Common myeloid progenitor, CD34-positive (primary cell): ENCODE measurements at places on chromosomes 1 and 21.

GRCh38 chr1:159675046-159675445, 39.3 kb downstream of the CRP start:
- no peaks in the 10 kb centered on the region for H3K27me3 ChIP-seq
- no peak overlapping the region for H3K27ac ChIP-seq
- H3K36me3 ChIP-seq: no peaks in the 10 kb centered on the region
- DNase-seq: no peak
- no peak overlapping the region for H3K4me3 ChIP-seq
- H3K4me1 ChIP-seq: no peaks in the 10 kb centered on the region

DNA sequence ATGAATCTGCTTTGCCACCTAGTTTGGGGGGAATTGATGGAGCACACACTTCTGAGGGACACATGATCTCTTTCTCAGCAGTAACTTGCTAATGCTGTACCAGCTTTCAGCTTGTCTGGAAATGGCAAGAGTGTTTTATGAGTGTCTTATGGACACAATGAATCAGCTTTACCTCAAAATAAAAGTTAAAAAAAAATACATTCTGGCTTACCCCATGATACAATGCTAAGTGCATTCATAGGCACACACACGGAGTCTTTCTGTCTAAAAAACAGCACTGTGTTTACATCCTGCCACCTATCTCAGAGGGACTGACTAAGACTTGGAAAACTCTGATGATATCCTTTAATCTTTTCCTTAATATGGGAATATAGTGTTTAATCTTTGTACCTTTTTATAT, 455.5 kb upstream of the ADAMTS5 start:
- H3K4me3 ChIP-seq: no peak overlapping the region
- no peaks in the 10 kb centered on the region for H3K36me3 ChIP-seq
- no peak for DNase-seq
- H3K4me1 ChIP-seq: no peaks in the 10 kb centered on the region
- H3K27ac ChIP-seq: no peak overlapping the region

DNA sequence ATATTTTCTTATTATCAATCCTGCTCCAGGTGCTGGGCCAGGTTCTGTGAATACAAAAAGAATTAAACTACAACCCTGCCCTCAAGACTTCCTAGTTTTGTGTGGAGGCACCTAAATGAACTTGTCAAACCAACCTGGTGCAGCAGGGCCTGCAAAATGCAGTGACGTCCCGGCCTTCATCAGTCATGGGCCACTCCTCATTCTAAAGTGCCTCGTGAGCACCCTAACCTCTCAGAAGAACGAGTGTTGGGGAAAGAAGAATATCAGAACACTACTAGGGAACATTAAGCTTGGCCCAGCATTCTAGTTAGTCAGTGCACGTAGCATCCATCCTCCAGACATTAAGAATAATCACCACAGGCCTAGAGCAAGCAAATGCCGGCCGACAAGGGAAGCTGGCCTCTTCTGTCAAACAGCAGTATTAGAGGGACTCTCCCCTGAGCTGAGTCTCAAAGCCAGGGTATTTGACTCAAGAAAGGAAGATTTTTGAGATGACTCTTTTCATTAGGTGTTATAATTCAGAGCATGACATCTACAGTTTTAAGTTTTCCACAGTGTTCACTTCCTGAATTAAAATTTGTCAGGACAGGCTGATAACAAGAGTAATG, 137.9 kb downstream of the SLC45A1 start:
- H3K27me3 ChIP-seq: no peaks in the 10 kb centered on the region
- H3K4me3 ChIP-seq: no peak overlapping the region
- H3K36me3 ChIP-seq: peaks cover 13% of the 10 kb centered on the region
- H3K27ac ChIP-seq: no peak overlapping the region
- H3K4me1 ChIP-seq: peaks cover 19% of the 10 kb centered on the region
- no peak for DNase-seq

- H3K4me1 ChIP-seq: peaks cover 18% of the 10 kb centered on the region
- no peaks in the 10 kb centered on the region for H3K36me3 ChIP-seq
- no peak overlapping the region for H3K27ac ChIP-seq
- DNase-seq: peak; percentile 54
- no peaks in the 10 kb centered on the region for H3K27me3 ChIP-seq
Measured at GRCh38 chr1:174448974-174449373, 1.2 kb downstream of the GPR52 start.

- no peak overlapping the region for H3K27ac ChIP-seq
- no peaks in the 10 kb centered on the region for H3K27me3 ChIP-seq
- no peaks in the 10 kb centered on the region for H3K4me1 ChIP-seq
Measured at GRCh38 chr1:243493156-243494129, 237.6 kb downstream of the SDCCAG8 start.

DNA sequence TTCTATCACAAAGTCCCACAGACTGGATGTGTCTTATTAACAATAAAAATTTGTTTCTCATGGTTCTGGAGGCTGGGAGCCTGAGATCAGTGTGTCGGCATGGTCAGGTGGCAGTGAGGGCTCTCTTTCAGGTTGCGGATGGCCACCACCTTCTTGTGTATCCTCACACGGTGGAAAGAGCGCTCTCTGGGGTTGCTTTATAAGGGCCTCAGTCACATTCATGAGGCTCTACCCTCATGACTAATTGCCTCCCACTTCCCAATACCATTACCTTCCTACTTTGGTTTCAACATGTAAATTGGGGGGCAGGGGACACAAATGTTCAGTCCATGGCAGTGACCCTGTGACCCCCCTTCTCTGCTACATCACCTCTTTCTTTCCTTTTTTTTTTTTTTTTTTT, 20.7 kb upstream of the MX1 start:
- no peaks in the 10 kb centered on the region for H3K27me3 ChIP-seq
- H3K36me3 ChIP-seq: peaks cover 49% of the 10 kb centered on the region
- DNase-seq: no peak
- H3K4me1 ChIP-seq: no peaks in the 10 kb centered on the region

DNA sequence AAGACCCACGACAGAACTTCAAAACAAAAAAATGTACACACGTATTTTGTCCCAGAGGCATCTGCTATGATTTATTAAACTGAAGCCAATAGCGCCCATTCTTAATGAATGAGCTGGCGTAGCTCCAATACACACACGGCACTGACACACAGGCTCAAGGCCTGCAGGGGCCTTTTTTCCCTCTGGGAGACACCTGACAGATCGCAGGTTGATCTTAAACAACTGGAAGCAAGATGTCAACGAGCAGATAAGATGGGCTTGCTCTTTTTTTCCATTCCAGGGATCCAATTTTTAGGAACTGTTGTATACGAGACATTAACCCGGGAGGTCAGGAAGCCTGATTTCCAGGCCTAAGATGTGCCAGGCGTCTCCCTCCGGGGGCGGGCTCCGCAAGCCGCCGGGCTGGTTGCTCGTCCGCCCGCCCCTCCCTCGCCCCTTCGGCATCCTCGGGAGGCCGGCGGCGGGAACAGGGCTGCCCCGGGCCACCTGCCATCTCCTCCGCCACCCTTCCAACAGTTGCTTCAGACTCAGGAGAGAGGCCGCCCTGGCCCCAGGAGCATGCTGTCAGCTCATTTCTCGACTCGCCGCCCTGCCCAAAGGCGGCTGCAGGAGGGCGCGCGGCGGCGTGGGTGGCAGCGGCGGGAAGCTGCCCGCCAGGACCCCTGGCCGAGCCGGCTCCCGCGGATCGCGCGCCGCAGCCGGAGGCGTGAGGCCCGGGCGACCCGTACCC, 735 bp downstream of the TTC13 start:
- peak; percentile 72 for DNase-seq
- H3K4me3 ChIP-seq: peak overlapping the region; percentile 92
- H3K27me3 ChIP-seq: no peaks in the 10 kb centered on the region

DNA sequence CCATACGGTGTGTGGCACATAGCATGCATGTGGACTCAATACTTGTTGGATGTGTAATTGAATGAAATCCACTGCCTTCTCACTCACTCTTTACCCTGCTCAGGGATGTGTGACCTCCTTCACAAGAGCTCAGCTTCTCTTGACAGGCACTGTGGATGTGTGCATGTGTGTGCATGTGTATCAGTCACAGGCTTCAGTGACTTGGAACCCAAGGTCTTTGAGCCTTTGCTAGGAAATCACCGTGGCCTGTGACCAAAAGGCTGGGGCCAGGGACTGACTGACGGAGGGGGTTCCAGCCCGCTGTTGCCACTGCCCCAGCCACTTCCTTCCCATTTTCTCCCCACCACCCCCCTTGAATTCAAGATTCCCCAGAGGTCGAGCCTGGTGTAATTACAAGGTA, 144.4 kb upstream of the POU3F1 start:
- peaks cover 12% of the 10 kb centered on the region for H3K4me1 ChIP-seq
- peaks cover 10% of the 10 kb centered on the region for H3K27me3 ChIP-seq
- DNase-seq: no peak
- no peak overlapping the region for H3K4me3 ChIP-seq
- no peaks in the 10 kb centered on the region for H3K36me3 ChIP-seq

- no peak overlapping the region for H3K27ac ChIP-seq
- no peak overlapping the region for H3K4me3 ChIP-seq
- H3K27me3 ChIP-seq: no peaks in the 10 kb centered on the region
- H3K4me1 ChIP-seq: no peaks in the 10 kb centered on the region
- peak; percentile 41 for DNase-seq
- no peaks in the 10 kb centered on the region for H3K36me3 ChIP-seq
Measured at GRCh38 chr1:117653732-117654492, 48.1 kb downstream of the TENT5C start.
